ENCODE measurements at places on chromosomes 2 and 18.

DNA sequence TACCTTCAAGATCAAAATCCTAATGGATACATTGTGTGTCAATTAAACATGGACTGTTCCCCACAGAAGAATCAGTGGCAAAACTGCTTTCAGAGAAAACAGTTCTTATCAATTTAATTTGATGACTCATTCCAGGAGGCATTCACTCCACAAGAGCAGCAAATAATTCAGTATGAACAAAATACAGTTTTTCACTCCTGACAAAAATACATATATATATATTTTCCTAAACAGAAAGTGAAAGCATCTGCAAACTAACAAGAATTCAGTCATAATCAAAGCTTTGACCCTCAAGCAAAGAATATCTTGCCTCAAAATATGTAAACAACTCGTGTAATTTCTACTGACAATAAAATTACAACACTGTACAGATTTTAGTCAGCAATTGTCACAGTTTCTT lies 685.1 kb upstream of the SLC8A1 start:
- DNase-seq: no peak

DNA sequence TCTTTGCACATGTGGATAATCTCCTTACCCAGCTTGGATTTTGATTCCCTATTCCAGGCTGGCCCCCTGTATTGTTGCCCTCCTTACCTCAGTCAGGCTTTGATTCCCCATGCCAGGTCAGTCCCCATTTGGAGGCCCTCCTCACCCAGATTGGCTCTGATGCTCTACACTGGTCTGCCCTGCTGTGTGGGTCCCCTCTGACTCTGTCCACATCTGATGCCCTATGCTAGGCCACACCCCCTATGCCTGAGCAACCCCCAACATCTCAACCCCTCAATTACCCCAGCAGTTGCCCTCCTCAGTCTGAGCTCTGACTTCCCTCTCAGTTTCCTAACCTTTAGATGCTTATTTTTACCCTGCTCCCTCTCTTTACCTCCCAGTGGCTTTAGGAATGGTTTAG lies 89.4 kb downstream of the UBR3 start:
- no peak for DNase-seq

DNA sequence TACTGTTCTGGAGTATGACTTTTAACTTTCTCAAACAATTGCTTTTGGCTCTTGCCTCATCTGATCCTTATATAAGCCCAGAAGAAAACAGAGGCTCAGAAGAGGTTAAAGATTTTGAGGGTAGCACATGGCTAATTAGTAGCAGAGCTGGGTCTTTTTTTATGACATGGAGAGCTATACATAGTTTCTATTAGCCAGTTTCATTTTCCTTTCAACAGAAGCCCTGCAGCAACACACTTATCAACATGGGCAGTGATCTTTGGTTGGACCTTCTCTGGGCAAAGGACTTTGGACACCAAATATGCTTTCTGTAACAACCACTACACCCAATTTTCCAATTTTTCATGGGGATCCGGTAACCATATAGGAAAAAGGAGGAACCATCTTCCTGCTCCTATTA lies 64.9 kb downstream of the NCKAP5 start:
- no peak for DNase-seq

- DNase-seq: no peak
Measured at GRCh38 chr2:28778392-28778791, 26.8 kb downstream of the PPP1CB start.

- DNase-seq: no peak
Measured at GRCh38 chr2:174059178-174059883, 94.2 kb upstream of the SP3 start.

Data from D341Med (cell line).